ENCODE measurements at places on chromosomes 12 and 14.
A peak's percentile ranks its signal among the peaks of the same experiment; 100 is the strongest.

DNA sequence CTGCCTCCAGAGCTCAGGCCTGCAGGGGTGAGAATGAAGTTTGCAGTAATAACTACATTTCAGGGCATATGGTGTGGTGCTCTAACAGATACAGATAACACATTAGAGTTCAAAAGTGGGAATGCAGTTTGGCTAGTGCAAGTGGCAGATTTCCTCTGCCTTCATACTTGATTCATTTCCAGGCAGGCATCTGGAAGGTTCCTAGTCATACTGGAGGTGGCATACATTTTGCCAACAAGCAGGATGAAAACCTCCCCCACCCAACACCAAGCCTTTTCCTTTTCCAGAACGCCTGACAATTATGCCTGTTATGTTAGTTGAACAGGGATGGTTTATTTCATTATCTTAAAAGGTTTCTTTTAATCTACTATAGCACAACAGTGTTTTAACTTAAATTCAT, 24.3 kb downstream of the VTI1B start:
- DNase-seq = no peak

DNA sequence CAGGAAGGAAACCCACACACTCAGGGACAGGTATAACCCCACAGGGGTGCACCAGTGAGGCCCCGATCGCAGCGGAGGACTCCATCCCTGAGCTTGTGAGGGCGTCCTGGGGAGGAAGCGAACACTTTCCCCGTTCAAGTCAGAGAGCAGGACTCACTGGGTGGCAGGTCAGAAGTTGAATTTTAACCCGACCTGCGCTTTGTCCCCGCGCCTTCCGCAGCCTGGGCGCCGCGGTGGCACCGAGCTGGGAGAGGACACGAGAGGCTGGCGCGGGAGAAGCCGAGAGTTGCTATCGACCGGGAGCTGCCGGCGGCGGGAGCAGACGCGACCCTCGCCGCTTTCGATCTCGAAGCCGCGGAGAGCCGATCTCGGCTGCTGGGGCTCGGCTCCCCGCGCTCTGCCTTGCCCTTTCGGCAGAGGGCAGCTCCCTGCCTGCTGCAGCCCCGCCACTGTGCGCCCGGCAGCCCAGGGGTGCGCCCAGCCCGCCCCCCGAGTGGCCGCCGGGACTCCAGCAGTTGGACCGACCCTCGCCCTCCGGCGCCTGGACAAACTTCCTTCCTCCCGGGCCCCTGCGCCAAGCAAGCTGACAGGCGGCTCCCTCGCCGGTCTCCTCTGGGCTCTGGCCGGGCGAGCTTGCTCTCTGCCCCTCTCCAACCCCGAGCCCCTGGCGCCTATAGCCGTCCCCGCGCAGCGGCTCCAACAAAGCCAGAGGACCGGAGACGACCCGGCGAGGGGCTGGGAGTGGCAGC, 918 bp downstream of the LIN7A start:
- DNase-seq = peak; percentile 50

DNA sequence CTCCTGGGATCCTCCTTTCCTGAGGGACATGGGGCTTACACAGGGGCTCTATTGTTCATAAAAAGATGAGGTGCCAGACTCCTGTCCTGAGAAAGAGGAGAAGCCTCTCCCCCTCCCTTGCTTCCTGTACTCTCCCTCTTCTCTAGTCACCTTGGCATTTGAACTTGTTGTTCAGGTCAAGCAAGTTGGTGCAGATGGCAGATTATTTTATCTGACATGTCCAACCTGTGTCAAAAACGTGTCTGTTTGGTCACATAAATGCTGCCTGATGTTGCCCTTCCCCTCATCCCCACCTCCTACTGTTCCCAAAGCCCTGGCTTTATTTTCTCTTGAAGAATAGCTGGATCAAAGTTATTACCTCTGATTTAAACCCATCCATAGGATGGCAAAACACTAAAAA, 154.8 kb downstream of the TMX1 start:
- no peak for DNase-seq

DNA sequence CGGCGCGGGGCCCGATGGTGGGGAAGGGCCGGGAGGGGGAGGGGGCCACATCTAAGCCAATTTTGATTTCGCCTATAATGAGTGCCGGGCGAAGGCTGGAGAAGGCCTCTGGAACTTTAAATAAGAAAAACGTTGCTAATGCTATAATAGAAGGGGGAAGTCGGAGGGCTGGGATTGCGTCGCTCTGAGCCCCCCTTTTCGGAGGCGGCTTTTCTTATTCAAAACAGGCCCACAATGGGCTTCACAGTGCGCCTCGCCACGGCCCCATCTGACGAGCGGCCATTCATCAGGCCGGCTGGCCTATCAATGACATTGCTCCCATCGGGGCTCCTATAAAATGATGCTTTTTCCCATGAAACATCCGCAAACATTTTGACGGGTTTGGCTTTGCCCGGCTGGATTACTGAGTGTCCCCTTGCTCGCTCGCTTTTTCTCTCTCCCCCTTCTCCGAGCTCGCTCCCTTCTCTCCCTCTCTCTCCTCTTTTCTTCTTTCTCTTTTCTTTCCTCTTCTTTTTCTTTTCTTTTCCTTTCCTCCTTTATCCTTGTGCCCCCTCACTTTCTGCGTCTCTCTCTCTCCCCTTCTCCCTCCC, at the start of gene RFX4:
Gene RFX4, plus strand, starts transcription at position 364 of the 590 bp plus-strand sequence. CDS start 317 bp downstream, outside the sequence.
- DNase-seq = no peak

GRCh38 chr14:83575301-83575700, 1954.6 kb upstream of the FLRT2 start:
- DNase-seq = no peak

DNA sequence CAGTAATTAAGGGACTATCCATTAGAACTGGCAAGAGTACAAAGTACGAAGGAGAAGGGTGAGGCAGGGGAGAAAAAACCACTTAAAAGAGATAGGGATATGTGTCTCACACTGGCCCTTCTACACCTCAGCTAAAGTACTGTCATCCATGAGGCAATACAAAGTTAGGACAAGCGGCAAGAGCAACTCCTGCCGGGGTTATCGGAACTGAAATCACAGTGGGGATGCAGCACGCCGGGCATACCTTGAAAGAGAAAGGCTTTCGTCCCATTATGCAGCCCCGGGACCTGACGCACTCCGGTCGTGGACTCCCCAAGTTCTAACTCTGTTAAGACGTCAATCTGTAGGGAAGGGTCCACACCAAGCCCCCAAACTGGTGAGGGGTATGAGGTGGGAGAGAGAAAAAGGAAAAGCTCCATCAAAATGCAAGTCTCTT, 1.1 kb downstream of the NELL2 start:
- peak; percentile 11 for DNase-seq

- no peak for DNase-seq
Measured at GRCh38 chr14:56794088-56794556, 16.2 kb downstream of the OTX2 start.

GRCh38 chr14:30260833-30261607, 297.9 kb upstream of the G2E3 start:
- no peak for DNase-seq

DNA sequence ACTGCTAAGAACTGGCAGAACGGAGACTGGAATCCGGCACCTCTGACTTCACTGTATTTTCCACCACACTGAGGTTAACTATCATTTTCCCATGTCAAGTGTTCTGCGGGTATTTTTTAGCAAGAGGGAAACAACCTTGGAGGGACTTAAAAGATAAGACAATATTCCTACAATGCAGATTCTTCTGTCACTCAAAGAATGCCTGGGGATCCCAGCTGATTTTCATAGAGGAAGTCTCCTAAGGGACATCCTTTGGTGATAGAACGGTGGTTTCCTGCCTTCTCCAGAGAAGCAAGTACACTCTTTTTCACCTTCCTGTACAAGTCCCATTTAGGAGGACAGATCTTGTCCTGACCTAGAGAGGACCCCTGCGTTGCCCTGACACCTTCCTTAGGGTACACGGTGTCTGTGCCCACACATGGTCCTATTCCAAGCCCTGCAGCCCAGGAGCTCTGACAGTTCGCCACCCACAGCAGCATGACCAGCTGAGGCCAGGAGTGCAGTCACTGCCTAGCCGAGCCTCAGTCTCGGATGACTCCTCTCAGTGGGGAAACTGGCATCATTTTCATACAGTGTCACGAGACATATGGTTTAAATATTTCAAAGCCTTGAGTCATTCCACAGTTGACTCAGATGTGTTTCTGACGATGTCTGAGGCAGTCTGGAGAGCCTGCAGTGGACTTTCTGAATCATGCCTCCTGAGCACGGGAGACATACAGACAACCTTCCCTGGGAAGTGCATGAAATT, 181.3 kb upstream of the FKBP4 start:
- no peak for DNase-seq

GRCh38 chr12:54535474-54535873, 13.9 kb upstream of the PDE1B start:
- DNase-seq = no peak

DNA sequence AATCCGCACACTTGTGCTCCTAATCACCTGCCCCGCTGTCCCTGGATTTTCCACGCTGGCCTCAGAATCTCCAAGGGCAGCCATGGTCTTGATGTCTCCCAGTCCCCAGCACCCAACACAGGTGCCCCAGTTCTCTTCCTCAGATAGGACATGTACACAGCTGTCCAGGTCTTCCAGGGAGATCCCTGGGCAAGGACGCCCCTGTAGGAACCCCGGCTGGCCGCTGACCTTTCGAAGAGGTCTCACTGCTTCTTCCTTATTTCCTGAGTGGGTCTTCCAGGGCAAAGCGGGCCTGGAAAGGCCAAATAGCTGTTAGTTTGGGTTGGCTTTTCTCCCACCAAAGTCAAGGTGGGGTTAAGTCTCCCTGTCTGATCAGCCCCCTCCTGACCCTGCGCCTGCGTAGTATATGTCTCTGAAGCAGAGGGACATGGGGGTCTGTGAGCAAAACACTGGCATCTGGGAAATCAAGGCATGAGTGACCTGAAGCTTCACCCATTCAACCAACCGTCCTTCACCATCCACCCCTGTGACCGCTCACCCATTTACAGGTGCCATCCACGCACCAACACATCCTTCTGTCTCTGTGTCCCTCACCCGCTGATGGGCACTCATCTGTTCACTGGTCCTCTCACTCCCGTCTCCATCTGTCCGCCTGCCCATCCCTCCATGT, 4.6 kb downstream of the BEGAIN start:
- no peak for DNase-seq

- DNase-seq = no peak
Measured at GRCh38 chr12:114025935-114026334, 59.8 kb upstream of the RBM19 start.

GRCh38 chr12:52010692-52011601, 4.2 kb downstream of the TAMALIN start:
- DNase-seq = no peak

DNA sequence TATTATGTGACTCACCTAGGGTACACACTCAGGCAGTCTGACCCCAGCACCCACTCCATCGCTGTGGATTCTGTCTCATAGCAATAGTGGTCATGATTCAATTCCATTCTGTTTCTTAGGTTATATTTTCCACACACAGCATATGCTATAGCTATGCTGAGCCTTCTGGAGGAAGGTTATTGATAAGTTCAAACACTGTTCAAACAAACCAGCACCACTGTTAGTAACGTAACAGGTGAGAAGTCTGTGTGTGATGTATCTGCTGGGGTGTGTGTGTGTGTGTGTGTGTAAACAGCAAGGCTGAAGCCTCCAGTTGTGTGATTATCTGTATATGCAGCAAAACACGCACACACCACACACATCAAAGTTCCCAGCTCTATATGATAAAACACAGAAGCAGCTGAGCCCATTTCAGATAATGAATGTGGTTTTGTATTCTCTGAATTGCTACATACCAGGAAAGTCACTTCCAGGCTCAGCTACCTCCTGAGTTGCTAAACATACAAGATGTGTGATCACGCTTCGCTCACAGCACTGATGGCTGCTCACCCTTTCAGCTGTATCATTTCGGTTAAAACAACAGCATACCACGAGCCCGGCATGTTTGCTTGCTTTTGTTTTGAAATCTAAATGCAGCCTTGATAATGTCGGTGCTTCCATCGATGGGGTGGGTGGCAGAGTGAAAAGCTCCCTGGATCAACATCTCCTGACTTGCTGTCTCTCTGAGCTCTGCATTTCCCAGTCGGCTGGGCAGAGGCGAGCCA, 6.8 kb upstream of the SYNE3 start:
- no peak for DNase-seq

GRCh38 chr14:96538990-96539317, 36.8 kb downstream of the PAPOLA start:
- no peak for DNase-seq

GRCh38 chr12:1533602-1534304, 60.6 kb downstream of the FBXL14 start:
- DNase-seq = no peak

GRCh38 chr14:77022236-77022852, 6.2 kb downstream of the IRF2BPL start:
- DNase-seq = no peak

DNA sequence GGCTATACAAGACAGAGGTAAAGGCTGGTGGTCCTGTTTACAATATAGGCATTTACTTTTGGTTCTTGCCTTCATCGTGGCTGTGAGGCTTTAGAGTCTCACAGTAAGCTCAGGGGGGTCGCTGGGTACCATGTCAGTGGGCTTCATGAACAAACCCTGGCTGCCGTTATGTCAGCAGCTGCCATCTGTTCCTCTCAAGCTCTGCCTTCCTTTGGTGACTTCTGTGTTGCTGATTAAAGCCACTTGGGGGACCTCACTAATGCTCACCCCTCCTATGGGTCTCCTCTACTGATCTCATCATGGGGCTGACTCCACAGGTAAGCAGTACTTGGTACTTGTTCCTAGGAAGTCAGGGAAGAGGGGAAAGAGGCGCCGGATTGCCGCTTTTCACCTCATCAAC, 268.7 kb downstream of the TTC6 start:
- no peak for DNase-seq

GRCh38 chr14:83172363-83172762, 1638.7 kb upstream of the SEL1L start:
- DNase-seq = no peak

GRCh38 chr12:25311506-25311905, 60.8 kb upstream of the KRAS start:
- no peak for DNase-seq

All from HEK293T (cell line).